ENCODE measurements at places on chromosomes 1 and 21.

GRCh38 chr21:43354666-43355065, 72.3 kb downstream of the SIK1 start:
- no peak for DNase-seq

DNA sequence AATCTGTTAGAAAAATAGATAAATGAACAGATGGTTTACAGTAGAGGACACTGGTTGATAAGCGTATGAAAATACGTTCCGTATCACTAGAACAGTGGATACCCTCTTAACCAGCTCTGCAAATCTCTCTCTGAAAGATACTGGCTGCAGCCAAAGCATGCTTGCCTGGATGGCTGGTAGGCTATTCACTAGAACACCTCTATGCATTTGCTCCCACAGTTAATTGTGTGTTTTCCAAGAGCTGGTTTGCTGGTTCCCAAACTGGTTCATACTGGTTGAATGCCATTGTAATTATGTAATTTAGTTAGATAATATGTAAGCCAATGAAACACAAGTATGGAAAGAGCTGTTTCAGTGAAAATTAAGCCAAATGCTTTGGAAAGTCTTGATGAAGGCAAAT, 126.6 kb downstream of the C1orf21 start:
- no peak for DNase-seq

GRCh38 chr1:246725191-246725590, 982 bp downstream of the SCCPDH start:
- DNase-seq = no peak

DNA sequence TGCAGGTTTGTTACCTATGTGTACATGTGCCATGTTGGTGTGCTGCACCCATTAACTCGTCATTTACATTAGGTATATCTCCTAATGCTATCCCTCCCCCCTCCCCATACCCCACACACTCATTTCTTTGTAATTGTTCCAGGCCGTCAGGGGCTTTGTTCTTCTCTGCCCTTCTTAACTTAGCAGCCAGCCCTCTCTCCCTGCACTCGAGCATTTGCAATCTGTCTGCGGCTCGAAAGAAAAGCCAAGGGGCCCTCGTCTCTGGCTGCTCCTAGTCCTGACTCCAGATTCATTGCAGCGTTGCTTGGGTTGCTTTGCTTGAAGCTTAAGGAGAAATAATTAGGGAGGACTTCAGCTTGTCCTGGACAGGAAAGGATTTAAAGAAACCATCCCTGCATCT, 85.7 kb downstream of the ATP1A1 start:
- DNase-seq = no peak

- DNase-seq = no peak
These were observed 164.6 kb downstream of the RASAL2 start for GRCh38 chr1:178258536-178258935.

DNA sequence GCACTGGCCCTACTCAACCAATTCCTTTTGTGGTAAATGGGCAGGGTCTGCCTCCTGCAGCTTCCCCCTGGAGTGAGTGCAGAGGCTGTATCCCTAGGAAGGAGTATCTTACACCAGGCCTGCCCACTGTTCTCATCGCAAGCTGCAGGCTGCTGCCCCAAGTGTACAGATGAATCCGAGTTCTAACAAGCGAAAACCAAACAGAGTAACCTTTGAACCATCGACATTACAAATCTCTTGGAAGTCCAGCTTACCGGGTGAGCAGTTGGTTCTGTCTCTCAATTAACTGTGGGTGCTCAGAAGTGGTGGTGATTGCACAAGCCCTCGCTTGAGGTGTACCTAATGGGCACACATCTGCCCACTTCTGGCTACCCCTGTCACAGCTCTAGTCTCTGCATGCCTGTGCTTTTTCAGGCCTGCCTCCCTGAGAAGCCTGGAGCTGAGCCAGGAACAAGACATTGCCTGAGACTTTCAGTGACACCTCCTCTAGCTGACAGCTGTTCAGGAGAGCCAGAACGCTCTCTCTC, 22.7 kb downstream of the INAVA start:
- DNase-seq = no peak

DNA sequence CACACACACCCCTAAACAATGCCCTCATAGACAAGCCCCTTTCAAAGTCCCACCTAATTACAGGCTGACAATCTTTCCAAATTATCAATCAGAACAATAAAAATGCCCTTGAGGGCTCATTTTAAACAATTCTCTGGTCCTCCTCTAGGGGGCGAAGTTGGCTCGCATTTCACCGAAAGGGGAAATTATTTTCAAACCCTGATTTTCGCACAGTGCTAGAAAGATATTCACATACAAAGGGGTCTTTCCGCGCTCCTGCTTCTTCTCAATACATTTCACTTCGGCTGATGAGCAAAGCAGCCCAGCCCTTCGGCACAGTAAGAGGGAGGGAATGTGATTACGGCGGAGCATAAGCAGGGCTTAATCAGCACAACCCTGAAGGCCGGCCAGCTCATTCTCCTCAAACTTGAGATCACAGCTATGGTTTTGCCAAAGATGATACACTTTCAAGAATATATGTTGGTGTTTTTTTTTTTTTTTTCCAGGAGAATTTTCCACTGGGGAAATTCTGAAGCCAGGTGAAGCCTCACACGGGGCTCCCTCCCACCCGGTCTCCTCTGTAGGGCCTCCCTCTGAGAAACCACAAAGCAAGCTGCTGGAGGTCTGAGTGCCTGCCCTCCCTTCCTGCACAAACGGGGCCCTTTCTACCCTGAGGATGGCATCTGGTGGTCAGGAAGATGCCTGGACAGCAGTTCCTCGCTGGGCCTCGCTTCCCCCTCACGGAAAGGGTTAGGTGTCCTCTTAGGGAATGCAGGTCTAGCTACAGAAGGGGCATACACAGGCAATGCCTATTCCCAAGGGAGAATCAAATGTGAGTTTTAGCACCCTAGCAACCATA, 66.9 kb downstream of the GNG12 start:
- DNase-seq = no peak

GRCh38 chr1:151585622-151586021, 26.2 kb upstream of the SNX27 start:
- no peak for DNase-seq

DNA sequence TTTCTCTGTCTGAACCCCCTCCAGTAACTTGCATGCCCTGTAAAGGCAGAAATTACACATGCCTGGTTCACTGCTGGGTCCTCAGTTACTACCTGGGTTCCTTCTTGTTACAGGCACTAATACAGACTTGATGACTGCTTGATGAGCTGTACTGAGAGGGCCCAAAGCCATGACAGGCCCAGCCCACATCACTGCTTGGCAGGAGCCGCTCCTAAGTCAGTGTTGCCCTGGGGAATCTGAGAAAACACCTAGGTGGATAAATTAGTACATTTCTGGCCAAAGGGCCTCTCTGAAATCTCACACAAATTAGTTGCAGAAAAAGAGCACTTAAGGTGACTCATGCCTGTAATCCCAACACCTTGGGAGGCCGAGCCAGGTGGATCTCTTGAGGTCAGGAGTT, 37.8 kb upstream of the IRF2BP2 start:
- DNase-seq = no peak

GRCh38 chr1:61247051-61247825, 164.9 kb downstream of the NFIA start:
- DNase-seq = no peak

DNA sequence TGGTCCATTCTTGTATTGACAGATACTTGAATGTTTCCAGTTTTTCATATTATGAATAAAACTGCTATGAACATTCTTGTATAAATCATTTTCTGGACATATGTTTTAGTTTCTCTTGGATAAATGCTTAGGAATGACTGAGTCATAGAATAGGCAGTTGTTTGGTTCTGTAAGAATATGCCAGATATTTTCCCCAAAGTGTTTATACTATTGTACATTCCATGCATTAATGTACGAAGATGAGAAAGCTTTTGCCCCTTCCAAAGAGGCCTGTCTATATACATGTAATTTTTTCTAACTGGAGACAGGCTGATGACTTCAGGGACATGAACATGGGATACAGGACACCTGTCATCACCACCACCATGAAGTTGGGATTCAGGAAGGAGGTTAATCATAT, 11.3 kb downstream of the NBPF3 start:
- no peak for DNase-seq

DNA sequence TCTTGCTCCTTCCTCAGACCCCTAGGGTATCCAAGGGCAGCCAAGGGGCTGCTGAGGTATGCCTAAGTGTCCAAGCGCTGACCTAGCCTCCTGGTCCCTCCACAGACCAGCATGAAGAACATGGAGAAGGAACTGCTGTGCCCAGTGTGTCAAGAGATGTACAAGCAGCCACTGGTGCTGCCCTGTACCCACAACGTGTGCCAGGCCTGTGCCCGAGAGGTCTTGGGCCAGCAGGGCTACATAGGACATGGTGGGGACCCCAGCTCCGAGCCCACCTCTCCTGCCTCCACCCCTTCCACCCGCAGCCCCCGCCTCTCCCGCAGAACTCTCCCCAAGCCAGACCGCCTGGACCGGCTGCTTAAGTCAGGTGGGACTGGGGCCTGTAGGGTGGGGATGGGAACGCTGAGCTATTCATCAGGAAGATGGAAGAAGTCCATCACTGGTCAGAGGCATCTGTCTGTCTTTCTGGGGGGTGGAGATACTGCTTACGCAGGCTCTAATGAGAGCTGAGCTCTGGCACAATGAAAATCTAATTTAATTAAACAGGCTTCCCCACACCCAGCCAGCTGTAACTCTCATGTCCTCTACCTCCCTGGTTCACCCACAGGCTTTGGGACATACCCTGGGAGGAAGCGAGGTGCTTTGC, 1.8 kb downstream of the TRIM46 start:
- DNase-seq = no peak

- DNase-seq = no peak
These were observed 88.1 kb upstream of the JAK1 start for GRCh38 chr1:65054481-65054880.

- DNase-seq = no peak
These were observed 380.2 kb upstream of the ADGRL4 start for GRCh38 chr1:79386730-79387129.

DNA sequence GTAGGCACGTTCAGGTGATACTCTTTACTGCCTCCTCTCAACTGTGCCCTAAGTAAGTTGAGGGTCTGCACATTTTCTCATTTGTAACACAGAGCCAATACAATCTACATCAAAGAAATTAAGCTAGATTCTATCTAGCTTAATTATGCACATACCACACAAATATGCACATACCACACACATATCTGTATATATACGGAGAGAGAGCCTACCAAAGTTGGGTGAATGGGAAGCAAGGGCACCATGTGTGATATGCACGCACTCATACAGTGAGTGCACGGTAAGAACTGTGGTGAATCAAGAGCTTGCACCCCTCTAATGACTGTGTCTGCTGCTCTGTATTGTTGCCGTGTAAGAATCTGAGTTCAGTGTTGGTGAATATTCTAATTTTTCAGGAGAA, 314.9 kb downstream of the ZNF326 start:
- no peak for DNase-seq

- DNase-seq = no peak
These were observed 12.9 kb downstream of the FAAH start for GRCh38 chr1:46406881-46407608.

GRCh38 chr1:158013840-158014730, 20.6 kb downstream of the KIRREL1 start:
- no peak for DNase-seq

GRCh38 chr1:225769687-225770086, 7.9 kb upstream of the SRP9 start:
- DNase-seq = no peak

DNA sequence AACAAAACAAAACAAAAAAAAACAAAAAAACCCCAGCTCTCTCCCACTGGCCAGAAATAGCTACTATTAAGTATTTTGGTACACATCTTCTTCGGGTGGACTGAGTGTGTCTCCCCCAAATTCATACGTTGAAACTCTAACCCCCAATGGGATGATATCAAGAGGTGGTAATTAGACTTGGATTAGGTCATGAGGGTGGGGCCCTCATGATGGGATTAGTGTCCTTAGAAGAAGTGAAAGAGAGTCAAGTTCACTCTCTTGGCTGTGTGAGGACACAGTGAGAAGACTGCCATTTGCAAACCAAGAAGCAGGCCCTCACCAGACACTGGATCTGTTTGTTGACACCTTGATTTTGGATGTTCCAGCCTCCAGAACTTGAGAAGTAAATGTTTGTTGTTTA, 116.9 kb downstream of the NOS1AP start:
- no peak for DNase-seq

- DNase-seq = no peak
These were observed 92.8 kb upstream of the CDC42BPA start for GRCh38 chr1:227411066-227411465.

GRCh38 chr1:47378147-47378546, 37.9 kb upstream of the FOXE3 start:
- DNase-seq = no peak
